T-helper 1 cell (primary cell): ENCODE measurements at places on chromosomes 2 and 18.

GRCh38 chr2:24577481-24577880 lies 86.4 kb downstream of the NCOA1 start:
- no peak for DNase-seq

DNA sequence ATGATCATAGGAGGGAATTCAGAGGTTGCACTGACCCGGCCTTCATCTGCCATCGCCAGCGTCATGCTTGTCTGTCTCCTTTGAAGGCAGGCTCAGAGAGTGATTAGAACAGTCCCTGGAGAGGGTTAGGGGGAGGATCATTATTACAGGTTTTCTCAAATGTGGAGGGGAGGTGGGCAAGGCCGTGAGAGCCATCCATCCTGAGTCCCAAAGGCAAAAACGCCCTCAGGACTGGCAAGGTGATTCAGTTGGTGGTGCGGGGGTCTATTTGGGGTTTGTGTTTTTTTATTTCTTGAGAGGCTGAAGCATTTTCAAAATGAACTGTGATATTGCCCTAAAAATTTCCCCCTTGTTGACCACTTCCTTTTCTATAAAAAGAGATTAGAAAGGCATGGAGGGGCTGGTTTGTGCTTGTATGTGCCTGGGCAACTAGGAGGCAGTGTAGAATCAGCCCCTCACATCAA lies 39.3 kb upstream of the GYPC start:
- no peak for DNase-seq

DNA sequence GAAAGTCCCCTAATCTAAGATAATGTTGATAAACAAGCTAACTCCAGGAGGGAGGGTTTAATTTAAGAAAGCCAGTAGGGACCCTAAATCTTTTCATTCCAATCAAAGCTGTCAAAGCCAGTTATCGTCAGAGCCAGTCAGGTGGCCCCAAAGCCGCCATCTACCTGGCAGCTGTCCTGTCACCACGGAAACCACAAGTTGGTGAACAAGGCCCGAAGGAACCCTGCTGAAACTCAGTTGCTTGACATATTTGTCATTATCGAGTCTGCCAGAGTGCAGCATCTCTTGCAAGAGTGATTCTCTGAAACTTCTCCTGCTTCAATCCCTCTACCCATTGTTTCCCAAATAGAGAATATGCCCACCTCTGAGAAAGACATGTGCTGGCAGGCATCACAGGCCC lies 30.8 kb upstream of the POLE4 start:
- DNase-seq, result no peak

- DNase-seq, result no peak
These were observed 11.1 kb downstream of the CAPN10 start for GRCh38 chr2:240597419-240598181.

DNA sequence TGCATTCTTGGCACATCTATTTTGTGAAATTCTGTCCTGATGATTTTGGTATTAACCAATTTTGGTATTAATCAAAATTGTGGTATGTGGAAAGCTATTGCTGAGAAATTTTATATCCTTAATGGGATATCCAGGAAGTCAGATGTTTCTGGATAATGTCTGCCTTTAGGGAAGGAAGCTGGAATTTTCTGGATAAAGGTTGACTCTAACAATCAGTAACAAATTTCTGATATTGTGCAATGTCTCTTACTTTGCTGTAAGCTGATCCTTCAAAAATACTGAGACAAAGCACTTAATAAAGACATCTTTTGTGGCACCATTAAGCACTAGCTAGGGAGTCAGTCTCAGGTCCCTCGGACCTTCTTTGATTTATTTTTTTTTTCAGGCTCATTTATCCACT lies 100.8 kb upstream of the UGP2 start:
- DNase-seq, result no peak

GRCh38 chr2:101781326-101781725 lies 83.8 kb downstream of the MAP4K4 start:
- no peak for DNase-seq

GRCh38 chr2:52000151-52000855 lies 968.4 kb upstream of the NRXN1 start:
- no peak for DNase-seq

DNA sequence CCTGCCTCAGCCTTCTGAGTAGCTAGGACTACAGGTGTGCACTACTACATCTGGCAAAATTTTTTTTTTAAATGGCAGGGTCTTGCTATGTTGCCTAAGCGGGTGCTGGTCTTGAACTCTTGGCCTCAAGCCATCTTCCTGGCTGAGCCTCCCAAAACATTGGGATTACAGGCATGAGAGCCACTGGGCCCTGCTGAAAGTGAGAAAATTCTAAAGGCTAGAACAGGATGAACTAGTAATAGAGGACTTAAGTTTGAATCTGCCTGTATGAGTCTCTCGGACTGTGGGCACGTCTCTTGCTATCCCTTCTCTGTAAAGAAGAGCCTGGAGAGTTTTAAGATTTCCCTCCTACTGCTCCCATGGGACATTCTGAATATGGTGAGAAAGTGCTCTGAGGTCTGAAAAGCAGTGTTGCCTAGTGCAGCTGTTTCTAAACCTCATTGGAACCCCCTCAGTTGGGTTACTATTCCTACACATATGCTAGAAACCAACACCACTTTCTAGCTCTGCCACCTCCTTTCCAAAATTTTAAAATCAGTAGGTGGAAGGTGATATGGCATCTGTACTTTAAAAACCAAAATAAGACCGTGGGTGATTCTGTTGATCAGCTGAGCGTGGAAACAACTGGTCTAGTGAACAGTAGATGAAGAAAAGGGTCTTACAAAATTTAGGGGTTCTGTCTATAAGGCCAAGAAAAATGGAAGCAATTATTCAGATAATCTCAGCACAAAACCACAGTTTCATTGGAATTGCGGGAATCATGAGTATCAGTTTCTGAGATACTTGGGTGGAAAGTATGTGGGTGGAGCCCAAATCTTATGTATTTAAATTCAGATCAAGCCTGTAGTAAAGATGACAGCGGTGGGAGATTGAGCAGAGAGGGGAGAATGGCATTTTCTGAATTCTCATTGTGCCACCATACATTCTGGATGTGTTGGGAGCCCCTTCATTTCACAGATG lies 259.8 kb upstream of the CXCR4 start:
- DNase-seq, result no peak

GRCh38 chr2:124380221-124380749 lies 355.2 kb downstream of the CNTNAP5 start:
- no peak for DNase-seq

- no peak for DNase-seq
These were observed 18.1 kb downstream of the CD8A start for GRCh38 chr2:86772611-86773010.

GRCh38 chr2:145626301-145626700 lies 1106.4 kb upstream of the ZEB2 start:
- no peak for DNase-seq

DNA sequence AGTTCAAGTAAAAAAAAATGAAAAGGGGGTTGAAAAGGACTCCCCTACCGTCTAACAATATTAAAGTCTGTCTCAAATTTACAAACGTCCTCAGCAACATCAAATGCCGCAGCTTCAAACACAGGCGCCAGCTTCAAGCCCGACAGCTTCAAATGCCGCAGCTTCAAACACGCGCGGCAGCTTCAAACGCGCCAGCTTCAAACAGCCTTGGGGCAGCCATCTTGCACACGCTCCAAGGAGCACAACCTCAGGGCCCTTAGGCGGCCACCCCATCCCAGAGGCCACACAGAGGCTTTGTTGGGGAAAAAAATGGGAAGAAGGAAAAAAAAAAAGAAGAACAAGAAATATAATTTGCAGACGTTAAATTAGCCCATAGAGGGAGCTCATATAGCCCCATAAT lies 244.4 kb upstream of the VRK2 start:
- no peak for DNase-seq

DNA sequence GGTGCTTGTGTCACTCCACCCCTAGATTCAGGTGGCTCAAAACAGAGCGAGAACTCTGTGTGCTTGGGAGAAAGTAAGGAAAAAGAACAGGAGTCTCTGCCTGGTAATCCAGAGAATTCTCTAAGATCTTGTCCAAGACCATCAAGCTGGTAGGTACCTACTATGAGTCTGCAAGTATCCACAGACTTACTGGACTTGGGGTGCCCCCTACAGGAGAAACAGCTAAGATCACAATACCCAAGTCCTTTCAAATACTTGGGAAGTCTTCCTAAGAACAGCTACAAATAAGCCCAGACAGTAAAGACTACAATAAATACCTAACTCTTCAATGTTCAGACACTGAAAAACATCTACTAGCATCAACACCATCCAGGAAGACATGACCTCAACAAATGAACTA lies 1143.6 kb upstream of the ACVR2A start:
- DNase-seq, result no peak

DNA sequence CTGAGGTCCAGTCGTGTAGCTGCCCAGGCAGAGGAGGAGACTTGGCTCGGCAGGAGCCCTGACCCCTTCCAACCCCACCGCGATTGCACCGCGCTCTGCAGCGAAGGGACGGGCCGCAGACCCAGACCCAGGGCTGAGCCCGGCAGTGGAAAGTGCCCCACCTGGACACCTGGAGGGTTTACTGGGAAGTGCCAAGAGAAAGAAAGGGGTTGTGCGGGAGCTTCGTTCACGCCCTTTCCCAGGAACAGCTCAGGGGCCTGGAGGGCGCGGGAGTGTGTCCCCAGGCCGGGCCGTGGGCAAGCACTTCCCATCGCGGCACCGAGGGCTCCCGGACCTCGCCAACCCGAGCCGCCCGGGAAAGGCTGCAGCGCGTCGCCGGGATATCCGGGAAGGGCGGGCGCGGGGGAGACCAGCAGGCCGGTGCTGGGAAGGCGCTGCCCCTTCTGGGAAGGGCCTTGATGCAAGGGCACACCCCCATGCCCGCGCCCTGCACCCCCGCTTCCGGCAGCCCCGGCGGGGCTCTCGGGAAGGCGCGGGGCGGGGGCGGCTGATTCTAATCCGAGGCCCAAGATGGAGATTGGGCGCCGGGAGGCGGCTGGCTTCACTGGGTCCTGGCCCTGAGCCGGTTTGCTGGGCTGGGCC lies 36.1 kb upstream of the MRPL33 start:
- DNase-seq, result peak; percentile 23

- DNase-seq, result no peak
These were observed 72.2 kb downstream of the DSC3 start for GRCh38 chr18:30970196-30970816.

DNA sequence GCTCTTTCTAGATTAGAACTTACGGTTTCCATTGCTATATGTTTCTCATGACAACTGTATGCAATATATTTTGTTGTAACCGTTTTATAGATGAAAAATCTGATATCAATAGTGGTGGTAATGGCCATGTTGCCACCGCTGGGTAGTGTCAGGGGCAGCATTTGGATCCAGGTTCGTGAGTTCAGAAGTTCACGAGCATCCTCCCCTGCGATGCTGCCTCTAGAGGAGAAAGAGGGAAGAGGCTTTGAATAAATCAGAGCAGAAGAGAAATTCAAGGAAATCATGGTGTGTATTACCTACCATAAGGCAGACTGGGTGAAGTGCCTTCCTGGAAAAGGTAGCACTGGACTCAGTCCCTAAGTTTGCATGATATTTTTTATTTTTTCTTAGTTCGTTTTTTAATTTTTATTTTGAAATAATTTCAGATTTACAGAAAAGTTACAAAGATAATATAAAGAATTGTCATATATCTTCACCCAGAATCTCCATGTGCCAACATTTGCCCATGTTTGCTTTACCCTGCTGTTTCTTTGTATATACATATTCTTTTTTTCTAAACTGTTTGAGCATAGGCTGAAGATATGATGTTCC lies 3.3 kb upstream of the ZBTB7C start:
- no peak for DNase-seq

DNA sequence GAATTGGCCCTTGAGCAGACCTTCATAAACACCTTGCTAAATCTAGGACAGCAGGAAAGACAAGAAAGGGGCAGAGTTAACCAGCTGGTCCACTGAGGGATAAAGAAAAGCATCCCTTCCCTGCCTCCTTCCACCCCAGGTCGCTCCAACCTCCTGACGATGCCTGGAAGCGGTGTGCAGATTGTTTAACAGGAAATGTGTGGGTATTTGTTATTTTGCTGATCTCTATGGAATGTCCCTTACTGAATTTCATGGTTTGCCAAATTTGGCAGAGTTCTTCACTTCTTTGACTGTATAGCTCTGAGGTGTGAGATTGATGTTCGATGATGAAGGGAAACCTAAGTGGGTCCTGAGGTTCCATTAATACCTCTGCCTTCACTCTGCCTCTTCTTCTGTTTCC lies 72.9 kb downstream of the MAP3K20 start:
- DNase-seq, result no peak

DNA sequence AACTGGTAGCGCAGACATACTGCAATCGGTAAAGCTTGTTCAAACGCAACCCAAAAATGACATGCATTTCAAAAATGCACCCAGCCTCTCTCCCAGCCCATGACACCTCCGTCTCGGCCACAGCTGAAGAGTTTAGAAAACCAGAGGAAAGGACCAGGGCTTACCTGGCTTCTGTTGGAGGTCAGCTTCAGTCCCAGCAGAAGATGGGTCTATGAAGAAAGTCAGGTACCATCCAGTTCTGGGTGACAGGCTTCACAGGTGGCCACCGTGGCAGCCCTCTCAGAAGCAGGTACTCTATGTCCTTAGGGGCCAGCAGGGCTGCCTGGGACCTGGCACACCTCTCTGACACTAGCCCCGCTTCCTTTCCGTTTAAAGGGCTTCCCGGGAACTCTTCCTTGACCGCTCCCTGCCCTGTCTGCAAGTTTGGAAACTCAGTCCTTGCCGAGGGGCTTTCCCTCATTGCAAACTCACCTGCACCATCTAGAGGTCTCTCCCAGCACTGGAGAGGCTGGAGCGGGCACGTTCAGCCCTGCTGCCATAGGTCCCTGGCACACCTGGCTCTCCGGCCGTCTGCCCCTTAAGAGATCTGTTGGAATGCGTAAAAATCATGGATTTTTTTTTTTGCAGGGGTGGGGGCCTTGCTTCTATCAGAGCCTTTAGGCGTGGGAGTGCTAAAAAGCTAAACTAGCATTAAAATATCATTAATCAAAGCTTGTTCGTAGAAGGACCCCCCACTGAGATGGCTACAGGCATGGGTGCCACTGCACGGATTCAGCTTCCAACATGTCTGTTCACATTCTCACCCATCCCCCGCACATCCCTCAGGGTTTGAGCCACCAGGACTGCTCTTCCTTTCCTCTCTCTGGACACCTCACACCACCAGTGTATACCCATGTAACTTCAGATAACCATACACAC lies at the start of gene EDAR:
Gene EDAR, minus strand, starts transcription at position 425 of the 918 bp plus-strand sequence. CDS start 58,206 bp downstream, outside the sequence.
- DNase-seq, result peak; percentile 12

GRCh38 chr2:9800975-9801726 lies 42.1 kb upstream of the TAF1B start:
- peak; percentile 55 for DNase-seq

GRCh38 chr2:47602996-47603395 lies 179.9 kb upstream of the MSH6 start:
- no peak for DNase-seq

DNA sequence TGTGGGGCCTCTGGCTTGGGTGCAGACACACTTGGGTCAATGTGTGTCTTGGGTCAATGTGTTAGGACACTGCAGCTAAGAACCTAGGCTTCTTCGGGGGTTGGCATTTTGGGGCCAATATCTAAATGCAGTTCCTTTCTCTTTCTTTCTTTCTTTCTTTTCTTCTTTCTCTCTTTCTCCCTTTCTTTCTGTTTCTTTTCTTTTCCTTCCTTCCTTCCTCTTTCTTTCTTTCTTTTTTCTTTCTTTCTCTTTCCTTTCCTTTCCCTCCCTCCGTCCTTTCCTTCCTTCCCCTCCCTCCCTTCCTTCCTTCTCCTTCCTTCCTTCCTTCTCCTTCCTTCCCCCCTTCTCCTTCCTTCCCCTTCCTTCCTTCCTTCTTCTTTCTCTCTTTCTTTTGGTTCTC lies 57.7 kb upstream of the OSR1 start:
- DNase-seq, result no peak
